ENCODE measurements at places on chromosomes 5 and 9.

- DNase-seq = no peak
These were observed 205.5 kb downstream of the NPR3 start for GRCh38 chr5:32916648-32917047.

- DNase-seq = no peak
These were observed 168.9 kb downstream of the MAPKAP1 start for GRCh38 chr9:125538092-125538473.

DNA sequence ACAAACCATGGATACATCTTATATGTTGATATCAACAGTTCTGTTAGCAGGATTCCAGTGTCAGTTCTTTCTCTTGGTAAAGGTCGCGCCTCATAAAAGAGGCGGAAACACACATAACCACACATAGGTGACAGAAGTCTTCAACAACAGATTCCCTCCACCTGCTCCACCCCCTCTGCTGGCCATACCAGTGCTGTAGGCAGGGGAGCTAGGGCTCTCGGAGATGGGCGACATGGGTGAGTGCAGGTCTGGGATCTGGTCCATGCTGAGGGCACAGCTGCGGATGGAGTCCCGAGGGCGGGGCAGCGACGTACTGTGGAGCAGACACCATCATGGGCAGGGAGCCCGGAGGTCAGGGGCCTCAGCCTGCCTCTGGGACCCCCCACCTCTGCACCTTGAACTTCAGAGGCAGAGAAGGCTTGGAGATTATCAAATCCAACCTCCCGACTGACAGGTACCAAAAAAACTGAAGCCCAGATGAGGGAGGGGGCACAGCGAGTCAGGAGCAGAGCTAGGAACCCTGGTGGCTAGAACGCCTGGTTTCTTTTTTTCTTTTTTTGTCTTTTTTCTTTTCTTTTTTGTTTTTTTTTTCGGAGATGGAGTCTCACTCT lies 12.0 kb upstream of the TOR2A start:
- peak; percentile 70 for DNase-seq

DNA sequence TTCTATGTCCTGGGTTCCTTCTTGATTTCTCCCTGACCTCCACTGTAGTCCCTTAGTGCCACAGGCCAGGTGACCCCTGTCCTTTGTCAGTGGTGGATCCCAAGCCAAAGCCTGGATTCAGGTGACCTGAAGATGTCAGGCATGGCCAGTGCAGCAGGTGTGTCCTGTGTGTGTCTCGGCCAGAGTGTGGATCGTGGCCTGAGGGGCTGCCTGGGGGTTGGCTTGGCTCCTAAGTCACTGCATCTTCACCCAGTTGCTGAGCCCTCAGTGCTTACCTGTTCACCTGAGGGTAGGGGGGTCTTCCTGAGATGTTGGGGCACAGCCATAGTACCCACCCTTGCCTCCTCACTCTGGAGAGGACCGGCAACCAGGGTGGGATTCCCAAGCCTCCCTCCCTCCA lies 61.8 kb upstream of the PITX1 start:
- DNase-seq = no peak

DNA sequence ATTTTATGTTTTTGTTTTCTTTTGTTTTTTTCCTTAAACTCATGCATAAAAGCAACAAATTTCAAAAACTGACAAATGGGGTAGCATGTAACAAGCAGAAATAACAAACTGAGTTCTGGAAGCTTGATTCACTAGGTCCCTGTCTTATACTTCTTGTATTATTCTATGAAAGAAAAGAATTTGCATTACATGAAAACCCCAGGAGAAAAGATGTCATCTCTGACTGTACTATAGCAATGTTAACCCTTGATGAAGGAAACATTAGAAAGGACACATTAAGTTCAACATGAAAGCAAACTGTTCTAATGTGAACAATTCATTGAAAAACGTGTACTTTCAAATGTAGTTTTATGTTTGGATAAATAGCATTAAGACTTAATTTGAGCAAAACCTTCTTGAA lies 9.2 kb downstream of the RAB14 start:
- no peak for DNase-seq

GRCh38 chr9:98838868-98839565 lies 31.5 kb downstream of the GALNT12 start:
- DNase-seq = no peak

GRCh38 chr5:119063579-119064379 lies 7.1 kb upstream of the DMXL1 start:
- DNase-seq = no peak

- DNase-seq = no peak
These were observed 63.3 kb upstream of the TAF1L start for GRCh38 chr9:32698706-32699277.

- no peak for DNase-seq
These were observed at the start of gene CCL19 for GRCh38 chr9:34690983-34691935. CCL19 (minus strand) TSS chr9:34691276; CDS start chr9:34691139, 137 bp downstream.

- no peak for DNase-seq
These were observed 2.0 kb upstream of the ZNF622 start for GRCh38 chr5:16467363-16468219.

DNA sequence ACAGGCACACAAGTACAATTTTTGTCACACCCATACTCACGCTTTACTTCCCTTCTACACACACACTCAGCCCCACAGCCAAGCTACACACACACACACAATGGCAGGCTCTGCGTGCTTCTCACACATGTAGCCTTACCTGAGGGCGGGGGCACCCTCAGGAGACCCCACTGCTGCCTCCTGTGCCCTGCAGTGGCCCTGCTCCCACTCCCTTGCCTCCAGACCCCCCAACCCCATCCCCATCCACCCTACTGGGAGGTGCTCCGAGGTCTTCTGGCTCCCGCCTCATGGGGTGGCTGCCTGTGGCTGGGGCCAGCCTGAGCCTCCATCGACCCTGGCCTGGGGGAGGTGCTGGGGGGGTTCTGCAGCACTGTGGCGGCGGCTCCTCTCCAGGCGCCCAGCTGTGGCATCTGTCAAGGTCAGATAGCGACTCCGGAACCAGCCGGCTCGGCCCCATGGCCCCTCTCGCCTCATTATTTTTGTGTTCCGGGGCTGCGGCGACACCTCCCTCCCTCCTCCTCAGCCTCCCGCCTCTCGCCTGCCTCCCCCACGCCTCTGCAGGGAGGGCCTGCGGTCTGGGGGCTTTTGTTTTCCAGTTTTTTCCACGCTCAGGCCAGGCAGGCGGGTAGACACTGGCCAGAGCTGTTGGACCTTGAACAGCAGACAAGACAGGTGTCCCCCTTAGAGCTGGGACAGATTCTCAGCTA lies 21.7 kb downstream of the CXXC5 start:
- no peak for DNase-seq

- no peak for DNase-seq
These were observed 2.2 kb upstream of the GLRX start for GRCh38 chr5:95824747-95825146.

- DNase-seq = no peak
These were observed 597.9 kb downstream of the PTPRD start for GRCh38 chr9:10014889-10015288.

- no peak for DNase-seq
These were observed 16.3 kb downstream of the TNFSF8 start for GRCh38 chr9:114914139-114914538.

DNA sequence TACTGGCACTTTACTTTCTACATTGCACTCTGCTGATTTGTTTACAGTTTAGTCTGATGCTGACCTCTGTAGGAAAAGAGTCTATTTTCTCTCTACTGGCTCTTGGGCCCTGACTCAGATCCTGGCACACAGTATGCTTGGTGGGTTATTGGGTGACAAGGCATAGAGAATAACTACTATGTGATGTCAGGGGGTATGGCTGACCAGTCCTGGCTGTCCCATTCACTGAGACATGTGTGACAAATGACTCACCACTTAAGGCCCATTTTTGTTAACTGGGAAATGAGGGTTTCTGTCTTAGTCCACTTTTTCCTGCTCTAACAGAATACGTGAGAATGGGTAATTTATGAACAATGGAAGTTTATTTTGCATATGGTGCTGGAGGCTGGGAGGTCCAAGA lies 66.4 kb downstream of the DAPK1 start:
- no peak for DNase-seq

DNA sequence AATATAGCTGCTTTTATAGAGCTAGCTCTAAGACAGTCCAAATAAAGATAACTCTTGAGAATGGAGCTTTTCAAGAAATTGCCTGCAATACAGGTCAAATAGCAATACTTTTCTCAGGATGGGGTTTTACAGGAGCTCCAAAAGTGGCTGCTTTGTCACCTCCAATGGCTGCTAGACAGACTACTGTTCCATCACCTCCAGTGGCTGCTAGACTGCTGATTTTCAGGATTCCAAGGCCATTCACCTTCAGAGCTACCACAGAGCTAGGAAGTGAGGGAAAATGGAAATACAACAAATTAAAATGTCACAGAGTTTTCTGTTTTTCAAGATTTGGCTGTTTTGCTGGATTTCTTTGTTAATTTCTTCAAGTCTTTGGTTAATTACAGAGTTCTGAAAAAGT lies 8.5 kb upstream of the ITGA1 start:
- no peak for DNase-seq

DNA sequence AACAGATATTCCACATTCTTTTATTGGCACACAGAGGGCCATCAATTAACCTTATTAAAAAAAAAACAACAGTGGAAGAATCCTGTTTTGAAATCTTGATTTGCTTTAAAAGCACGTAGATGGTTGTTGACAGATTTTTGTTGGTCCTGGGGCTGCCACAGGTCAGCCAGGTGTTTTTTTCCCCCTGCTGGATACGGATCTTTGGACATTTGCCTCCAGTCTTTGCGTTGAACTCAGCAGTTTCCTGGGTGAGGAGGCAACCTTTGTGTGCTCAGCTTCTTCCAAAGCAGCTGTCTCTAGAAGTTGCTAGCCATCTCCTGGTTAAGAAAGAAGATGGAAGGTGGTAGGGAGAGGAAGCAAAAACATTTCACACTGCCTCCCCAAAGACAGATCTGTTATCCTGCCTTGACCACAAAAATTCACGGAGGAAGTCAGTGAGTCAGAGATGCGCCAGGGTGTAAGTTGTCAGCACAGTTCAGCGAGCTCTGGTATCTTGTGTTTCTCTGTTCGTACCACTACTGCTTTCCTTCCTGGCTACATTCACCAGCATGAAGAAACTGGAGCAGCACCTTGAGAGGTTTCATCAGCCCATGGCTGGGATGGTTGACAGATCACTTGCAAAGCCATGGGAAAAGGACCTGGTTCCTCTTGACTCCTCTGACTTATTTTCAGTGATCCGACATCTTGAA lies 207.3 kb downstream of the ARHGAP26 start:
- DNase-seq = peak; percentile 18

- no peak for DNase-seq
These were observed 117.3 kb upstream of the CDH12 start for GRCh38 chr5:22970491-22970890.

DNA sequence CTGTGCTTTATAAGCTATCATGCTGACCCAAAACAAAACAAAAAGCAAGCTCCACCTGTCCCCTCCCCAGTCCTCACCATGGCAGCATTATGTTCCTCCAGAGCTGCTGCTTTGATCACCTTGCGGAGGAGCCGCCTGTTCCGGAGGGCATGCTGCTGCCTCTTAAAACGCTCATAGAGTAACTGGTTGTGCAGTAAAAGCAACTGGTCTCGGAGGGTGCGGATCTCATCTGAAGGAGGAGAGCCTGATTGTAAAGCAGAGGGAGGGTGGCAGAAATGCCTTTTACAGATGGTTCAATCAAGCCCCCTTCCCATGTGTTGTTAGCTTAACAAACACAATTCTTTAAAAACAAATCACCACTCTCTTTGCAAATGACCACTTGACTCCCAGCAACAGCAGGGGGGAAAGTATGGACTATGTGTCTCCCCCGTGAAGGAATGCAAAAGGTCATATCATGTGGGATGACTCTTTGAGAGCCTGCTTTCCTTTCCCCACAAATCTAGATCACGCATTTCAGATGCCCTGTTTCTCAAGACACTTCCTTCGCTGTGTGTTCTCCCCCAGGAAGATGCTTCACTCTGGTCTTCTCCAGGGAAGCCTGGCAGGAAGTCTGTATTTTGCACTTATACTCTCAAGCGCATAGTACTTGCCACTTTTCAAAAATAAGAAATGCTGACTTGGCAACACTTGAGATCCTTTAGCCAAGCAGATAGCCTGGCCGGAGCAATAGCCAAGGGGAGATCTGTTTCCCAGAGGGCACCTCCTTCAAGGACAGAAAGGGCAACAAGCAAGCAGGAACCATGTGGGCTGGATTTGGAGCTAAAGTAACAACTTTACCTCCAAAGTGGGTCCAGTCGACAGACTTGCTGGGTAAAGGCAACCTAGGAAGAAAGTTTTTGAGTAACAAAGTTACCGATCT lies 25.1 kb downstream of the SPACA9 start:
- no peak for DNase-seq

- DNase-seq = no peak
These were observed 40.2 kb downstream of the MEF2C start for GRCh38 chr5:88842784-88843183.

DNA sequence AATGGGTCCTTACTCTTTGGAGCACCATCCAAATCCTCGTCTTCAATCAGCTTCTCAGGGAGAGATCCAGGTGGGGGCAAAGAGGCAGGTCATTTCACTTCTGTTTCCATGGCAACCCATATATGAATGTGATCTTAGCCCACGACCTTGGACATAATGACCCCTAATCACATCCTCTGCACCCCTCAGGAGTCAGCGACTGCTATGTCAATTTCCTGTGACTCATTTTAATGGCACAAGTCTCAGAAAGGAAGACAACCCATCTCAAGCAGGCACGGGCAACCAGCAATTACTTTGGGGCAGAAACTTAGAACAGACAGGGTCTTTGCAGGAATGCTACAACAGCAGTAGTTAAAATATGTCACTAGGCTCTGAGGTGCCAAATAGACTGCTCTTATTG lies 591.2 kb downstream of the TLR4 start:
- no peak for DNase-seq

GRCh38 chr9:113155911-113156588 lies 5.2 kb downstream of the SLC31A2 start:
- no peak for DNase-seq

DNA sequence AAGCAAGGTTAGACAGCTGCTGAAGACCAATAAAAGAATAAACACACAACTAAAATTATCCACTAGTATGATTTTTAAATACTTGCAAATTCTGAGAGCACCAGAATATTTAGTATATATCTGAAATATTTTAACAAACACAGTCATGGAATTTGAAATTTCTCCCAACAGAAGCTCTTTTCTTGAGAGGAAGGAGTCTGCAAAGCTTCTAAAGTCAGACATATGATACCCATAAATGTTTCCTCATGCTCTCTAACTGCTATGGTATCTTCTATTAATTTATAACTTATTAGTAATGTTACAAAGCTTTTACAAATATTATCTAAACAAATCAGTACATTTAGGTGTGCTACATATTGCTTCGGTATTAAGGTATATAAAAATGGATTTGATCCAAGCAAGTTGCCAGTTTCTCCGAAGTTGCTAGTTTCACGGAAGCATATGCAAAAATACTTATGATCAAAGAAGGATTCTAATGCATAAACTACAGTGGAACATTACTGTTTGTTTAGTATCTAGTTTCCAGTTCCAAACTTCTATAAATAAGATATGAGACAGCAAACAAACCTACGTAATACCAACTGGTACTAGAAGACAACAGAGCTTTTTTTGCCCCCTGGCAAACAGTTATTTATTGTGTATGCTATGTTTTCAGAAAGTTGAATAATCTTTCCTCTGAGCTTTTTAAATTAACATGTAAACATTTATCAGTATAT lies 22.0 kb downstream of the FNIP1 start:
- DNase-seq = no peak
